ENCODE measurements at places on chromosomes 7 and 10.

DNA sequence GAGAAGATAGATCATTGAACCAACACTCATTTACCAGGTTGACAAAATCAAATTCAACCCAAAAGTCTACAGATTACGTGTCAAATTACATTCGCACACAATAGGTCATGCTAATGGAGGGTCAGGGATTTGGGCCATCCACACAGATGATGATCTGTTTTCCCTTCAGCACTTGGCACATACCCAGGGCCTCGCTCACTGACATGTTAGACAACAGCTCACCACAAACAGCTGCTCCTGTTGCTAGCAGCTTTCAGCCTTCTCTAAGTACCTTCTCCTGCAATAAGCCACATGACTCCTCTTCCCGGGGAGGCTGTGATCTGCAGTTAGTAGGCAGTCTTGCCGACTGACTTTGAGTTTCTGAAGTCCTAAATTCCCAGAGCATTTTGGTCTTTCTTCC, 18.4 kb downstream of the NKX2-3 start:
- peak; percentile 30 for DNase-seq

DNA sequence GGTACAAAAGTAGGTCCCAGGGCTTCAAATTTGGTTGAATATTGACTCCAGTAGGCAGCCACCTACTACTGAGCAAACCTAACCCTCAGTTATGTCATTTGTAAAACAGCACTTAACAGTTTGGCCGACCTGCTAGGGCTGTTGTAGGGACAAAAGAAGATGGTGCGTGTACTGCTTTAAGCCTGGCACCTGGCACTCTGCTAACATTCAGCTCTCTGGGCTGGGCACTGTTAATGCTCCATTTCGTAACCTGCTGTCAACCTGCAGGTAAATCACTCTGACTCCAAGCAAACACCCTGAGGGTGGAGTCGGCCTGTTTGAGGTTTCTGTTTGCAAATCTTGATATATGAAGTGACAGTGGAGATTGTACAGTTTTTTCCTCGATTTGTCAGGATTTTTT, 7.2 kb downstream of the ZKSCAN1 start:
- no peak for DNase-seq

DNA sequence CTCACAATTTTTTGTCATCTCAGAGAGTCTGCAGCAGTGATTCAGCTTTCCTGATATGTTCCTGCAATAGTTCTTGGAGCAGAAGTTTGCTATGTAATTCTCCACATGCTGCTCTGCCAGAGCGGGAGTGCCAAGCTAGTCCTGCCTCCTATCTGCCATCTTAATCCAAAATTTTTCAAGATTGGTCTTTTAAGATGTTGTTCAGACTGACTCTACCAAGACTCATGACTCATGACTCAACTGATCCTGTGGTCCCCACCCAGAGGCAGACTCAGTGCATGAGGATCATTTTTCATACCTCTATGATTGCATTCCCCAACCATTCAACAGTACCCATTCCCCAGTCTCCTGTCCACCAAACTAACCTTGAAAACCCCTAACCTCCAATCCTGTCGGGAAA, 470.8 kb downstream of the INHBA start:
- no peak for DNase-seq

DNA sequence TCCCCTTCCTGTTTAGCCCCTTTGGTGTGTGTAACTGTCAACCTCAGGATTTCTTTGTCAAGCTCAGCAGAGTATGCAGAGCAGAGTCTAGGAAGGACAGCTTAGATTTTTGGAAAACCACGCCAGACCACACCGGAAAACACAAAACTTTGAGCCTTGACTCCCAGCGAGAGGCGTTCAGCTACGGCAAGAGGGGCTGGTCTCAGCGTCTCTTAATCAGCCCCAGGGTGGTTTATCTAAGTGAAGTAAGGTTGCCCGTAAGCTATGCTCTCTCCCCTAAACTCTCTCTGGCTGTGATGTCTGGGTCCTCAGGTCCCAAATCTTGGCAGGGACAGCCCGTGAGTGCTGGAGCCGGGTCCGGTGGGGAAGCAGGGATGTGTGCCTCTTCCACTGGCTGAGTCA, 230.9 kb downstream of the KLF6 start:
- DNase-seq, result no peak

DNA sequence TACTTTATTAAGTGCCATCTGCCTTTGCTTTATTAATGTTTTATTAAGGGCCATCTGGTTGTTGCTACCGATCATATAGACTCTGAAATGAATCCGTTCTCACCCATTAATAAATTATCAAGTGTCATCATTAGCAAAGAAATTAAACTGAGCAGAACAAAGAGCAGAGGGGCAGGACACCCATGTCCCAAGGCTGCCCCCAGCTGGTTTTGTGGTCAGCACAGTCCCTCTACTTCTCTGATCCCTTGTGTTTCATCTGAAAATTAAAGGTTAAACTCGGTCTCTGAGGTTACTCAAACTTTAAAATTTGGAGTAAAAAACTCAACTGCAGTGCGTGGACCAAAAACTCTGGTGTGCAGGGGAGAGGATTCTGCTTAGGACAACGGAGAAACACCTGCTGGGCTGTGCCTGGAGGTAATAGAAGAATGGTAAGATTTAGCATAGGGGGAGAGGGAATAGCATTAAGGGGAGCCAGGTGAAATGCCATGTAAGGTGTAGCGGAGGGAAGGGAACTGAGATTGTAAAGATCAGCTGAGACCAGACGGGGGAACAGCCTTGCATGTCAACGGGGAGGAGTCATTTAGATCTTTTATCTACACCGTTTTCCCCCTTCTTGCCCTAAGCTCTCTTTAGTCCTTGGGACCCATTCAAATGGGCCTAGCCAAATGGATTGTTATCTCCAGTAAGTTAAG, 10.8 kb upstream of the GSDME start:
- DNase-seq, result no peak

- no peak for DNase-seq
These were observed 173.5 kb downstream of the DNAJC1 start for GRCh38 chr10:21830037-21830436.

GRCh38 chr7:43878867-43879266, 9.6 kb upstream of the MRPS24 start:
- DNase-seq, result no peak

DNA sequence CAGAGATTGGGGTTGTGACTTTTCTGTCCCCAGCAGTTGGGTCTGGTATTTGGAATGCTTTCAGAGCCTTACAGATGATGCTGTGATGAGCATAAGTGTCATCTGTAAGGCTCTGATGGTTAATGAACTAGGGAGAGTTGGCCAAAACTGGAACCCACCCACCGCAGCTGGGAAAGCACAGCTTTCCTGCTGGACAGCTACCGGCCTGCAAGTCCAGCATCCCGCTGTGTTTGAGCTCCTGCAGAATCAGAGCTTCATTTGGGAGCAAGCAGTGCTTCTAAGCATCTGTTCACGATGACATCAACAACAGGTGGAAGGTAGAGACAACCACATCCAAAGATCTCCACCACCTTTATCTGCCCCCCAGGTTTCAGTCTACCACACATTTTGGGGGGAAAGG, 11.7 kb downstream of the UCN3 start:
- no peak for DNase-seq

DNA sequence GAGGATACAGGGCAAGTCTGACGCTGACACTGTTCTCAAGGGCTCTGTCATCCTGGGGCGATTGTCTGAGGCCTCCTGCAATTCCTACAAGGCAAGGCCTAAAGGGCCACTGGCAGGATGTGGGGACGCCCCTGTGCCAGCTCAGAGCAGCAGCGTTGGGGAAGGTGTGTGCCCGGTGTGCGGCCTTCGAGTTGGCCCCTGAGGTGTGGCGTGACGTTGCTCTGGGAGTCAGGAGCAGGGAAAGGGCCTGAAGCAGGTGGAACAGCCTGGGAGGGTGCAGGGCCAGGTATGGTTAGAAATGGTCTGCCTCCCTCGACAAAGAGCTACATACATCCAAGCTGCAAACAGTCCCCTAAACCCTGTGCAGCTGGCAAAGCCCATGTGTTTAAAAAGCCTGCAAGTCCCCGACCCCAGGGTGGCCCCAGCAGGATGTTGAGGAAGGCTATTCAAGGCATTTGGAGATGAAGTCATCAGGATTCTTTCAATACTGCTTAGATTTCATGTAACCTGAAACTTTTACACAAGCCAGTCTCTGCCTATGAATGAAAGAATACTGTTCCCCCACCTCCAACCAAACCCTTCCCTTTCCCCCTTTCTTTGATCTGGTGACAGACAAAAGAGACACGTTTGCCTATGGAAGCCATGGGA, 142.5 kb upstream of the TNS3 start:
- no peak for DNase-seq

GRCh38 chr7:7686811-7687508, 31.4 kb downstream of the RPA3 start:
- DNase-seq, result no peak

DNA sequence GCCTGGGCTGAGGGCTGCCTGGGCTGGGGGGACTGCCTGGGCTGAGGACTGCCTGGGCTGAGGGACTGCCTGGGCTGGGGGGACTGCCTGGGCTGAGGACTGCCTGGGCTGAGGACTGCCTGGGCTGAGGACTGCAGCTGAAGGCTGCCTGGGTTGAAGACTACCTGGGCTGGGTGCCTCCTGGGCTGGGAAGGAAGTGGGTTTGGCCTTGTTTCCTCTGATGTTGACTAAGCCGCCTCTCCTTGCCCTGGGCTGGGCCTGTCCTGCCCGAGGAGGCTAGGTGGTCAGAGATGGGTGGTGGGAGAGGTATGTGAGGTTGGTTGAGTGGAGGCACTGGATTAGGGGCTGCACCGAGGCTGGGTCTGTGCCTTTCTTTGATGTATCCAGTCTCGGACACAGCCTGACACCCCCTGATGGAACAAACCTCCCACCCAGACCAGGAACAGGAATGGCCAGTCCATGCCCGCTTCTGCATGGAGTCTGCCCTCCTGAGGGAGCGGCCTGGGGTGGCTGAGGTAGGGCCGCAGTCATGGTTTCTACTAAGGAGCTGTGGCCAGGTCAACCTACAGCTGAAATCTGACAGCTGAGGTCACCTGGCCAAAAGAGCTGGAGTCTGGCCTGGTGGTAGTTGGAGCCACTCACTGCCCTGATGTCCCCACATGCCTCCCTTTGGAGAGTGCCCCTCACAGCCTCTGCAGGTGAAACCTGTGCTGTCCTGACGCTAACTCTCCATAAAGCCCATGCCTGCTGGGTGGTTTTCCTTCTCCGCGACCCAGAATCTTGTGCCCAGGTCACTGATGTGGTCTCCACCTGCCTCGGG, 22.3 kb downstream of the SCART1 start:
- no peak for DNase-seq

DNA sequence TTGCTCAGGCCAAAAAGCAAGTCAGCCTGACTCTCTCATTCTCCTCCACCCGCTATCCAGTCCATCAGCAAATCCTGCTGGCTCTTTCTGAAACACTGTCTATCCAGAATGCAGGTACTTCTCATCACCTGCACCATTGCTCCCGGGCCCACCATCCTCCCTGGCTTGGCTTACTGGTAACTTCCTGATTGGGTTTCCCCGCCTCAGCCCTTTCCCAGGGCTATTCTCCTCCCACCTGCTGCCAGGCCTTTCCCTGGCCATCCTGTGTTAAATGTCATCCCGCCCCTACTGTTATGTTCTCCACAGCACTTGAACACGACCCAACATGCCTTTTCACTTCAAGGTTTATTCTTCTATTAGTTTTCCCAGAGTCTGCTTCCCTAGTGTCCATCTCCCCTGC, 124.0 kb downstream of the CNNM2 start:
- no peak for DNase-seq
